ENCODE measurements at places on chromosomes 12 and 14.
A peak's percentile ranks its signal among the peaks of the same experiment; 100 is the strongest.

DNA sequence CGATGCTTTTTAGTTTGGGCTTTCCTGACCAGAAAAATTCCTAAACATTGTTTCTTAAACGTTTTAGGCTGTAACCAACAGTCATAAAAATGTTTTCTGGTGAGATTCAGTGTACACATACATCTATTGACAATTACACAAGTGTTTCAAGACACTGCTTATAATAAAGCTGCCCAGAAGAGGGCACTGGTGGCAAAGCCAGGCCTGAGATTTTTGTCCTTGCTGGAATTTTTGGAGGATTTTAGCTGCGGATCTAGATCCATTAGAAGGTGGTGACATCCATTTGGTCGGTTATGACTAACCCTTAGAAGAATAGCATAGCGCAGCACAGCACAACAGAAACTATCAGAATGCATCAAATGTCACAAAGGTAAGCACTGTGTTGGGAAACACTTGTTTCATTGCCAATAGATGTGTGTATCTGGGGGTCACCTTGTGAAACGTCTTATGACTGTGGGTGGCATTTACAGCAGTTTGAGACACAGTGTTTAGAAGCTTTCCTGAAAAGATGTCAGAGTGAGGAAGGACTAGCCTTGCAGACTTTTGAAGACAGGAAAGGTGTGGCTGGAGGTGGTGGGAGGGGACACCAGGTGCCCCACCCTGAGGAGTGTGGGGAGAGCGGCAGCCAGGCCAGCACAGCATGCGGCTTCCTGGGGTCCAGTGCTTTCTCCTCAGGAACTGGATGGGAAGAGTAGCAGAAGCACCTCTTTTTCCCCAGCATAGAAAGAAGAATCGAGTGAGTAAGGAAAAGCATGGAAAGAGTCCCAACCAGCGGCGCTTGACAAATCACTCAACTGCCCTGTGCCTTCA, 54.7 kb upstream of the FKBP4 start:
- DNase-seq = peak; percentile 23

DNA sequence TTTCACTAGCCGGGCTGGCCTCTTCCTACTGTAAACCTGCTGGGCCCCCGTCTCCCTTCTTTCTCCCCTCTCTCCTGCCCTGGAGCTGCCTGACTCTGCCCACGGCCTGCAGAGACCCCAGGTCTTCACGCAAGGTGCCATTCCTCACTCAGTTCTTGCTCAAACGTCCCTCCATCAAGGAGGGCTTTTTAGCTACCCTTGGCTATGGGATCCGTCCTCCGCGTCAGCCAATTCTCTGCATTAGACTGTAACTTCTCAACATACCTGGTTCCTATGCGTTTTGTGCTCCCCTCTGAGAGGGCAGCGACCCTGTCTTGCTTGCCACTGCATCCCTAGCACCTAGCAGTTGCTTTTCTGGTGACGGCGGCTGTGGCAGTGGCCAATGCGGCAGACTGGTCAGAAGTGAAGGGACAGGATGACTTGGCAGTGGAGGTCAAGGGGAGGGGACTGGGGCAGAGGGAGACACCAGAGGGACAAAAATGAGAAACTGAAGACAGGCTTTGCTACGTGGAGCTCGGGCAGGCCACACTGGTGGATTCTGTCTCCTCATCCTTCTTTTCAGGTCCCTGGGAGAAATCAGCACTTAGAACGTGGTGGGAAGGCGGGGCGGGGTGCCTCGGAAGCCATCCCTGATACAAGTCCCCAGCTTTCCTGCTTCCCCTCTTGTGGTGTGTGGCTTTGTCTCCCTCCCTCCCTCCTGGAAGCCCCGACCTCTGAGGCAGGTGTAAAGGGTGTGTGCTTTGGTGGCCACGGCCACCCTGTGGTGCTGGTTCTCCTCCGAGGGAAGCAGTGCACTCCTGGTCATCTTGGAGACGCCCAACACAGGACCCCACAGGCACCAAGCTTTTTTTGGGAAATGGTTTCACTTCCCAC, 1.8 kb downstream of the B3GNT4 start:
- DNase-seq = no peak

DNA sequence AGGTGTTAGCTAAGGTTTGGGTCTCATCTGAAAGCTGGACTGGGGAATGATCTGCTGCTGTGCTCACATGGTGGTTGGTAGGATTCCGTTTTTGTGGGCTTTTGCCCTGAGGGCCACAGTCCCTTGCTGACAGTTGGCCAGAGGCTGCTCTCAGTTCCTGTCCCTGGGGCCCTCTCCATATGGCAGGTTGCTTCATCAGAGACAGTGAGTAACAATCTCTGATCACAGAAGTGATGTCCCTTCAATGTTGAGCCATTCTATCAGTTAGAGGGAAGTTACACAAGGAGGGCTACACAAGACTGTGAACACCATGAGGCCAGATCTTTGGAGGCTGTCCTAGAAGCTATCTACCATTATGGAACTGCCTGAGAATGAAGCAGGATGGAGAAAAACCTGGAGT, 137.2 kb downstream of the AACS start:
- no peak for DNase-seq

DNA sequence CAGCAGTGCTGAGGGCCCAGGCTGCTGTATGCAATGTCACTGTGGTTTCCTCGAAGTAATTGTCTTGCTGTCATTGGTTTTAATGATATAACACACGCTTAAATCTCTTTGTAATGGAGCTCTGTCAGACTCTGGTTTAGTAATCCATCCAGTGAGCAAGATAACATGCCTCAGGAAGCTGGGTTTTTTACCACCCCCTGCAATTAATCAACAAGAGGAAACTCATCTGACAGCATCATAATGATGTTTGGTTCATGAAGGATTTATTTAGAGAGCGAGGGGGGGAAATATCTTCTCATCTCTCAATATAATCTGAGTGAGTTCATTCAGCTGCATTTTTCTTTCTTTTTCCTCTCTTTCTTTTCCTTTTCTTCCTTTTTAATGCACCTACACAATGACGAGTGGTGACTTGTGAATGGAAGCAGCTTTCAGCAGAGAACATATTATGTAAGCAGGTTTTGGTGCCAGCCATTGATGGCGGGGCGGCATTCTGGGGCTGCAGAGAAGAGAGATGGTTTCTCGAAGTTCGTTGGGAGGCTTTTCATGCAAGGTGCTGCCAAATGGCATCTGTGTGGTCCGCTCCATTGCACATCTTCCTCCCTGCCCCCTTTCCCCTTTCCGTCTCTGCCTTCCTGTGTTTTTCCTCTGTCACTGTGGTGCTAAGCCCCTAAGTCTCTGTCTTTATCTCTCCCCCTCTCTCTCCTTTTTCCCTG, 6.7 kb downstream of the RPH3A start:
- no peak for DNase-seq

- no peak for DNase-seq
These were observed 74.9 kb upstream of the ATP2B1 start for GRCh38 chr12:89783359-89784060.

DNA sequence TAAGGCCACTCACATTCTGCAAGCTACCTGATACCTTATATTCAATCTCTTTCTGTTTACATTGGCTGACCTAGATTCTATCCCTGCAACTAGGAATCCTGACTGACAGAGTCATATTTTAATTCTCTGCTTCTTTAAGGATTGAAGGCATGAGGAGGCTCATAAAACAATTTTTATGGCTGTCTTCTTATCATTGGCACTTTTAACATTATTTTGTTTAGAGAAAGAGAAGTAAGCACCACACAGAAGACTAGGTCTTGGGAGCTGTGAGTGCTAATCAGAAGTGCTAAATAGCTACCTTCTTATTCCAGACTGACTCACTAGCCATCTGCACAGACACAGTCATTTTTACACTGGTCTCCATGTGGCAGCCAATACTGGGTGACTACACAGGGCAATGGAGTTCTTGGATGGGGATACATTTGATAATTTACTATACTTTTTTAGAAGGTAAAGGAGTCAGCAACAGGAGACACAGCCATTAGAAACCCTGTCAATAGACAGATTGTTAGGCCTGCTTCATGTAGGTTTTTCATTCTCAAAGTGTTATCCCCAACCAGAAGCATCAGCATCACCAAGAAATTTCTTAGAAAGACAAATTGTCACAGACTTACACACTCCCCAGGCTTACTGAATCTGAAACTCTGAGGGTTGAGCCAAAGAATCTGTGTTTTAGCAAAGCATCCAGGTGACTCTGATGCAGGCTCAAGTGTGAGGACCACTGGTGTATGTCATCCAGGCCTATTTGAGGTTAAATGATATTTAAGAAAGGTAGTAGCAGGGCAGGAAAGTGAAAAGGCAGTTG, 214.1 kb downstream of the DUSP6 start:
- no peak for DNase-seq

DNA sequence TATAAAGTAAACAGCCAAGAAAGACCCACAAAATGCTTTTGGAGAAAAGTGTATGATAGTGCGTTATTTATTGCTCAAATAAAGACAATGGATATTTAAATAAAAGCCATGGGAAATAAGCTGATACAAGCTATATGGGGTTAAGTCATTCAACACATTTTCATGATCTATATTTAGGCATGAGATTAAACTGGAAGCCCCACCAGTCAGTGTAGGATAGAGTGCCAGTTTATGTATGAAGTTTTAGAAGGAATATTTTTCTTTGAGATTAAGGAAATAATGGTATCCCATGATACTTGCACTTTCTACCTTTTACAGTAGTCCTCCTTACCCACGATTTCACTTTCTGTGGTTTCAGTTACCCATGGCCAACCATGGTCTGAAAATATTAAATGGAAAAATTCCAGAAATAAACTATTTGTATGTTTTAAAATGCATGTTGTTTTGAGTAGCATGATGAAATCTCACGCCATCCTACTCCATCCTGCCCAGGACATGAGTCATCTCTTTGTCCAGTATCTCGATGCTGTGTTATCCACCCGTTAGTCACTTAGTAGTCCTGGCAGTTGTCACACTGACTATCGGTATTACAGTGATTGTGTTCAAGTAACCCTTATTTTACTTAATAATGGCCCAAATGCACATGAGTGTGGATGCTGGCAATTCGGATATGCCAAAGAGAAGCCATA, 22.3 kb downstream of the SYT1 start:
- DNase-seq = no peak

DNA sequence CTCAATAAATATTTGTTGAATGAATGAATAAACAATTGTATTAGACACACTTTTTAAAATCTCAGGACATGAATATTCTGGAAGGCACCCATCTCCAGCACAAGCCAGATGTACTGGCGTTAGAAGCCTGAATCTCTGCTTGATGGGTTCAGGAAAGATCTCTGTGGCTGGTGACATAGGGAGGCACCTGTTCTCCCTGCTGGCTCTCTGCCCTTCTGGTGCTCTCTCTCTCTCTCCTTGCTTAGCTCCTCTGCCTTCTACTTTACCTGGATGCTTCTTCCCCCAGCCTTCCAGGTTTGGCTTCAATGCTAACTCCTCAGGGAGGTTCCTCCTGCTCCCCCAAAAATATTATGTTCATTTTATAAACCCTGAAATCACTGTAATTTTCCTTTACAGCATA, 1.5 kb downstream of the CYP46A1 start:
- DNase-seq = no peak

- no peak for DNase-seq
These were observed 64.7 kb downstream of the SPPL3 start for GRCh38 chr12:120839503-120839902.

DNA sequence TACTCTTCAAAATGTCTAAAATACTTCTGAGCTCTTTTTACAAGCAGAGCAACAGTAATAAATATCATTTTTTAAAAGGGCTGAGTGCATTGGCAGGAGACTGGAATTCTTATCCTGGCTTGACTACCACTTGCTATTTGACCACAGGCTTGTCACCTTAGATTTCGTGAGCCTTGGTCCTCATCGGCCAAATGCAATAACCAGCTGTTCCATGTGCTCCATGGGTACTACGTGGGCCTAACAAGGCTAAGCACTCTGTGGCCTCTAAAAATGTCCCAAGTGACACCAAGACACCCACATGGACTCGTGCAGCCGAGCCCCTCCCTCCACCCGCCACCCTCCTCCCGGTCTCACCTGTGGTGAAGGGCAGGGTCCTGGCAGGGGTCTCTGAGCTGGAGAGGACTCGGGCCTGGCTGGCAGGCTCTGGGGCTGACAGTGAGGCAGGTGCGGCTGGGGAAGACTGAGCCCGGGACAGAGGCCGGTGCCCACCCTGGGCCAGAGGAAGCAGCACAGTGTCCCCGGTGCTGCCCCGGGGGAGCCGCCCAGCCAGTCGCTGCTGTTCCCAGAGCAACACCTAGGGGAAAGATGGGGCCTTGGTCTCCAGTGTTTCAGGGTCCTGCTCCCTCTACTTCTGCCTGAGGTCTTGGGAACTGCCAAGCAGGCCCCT, 20.1 kb downstream of the SLC48A1 start:
- DNase-seq = no peak

DNA sequence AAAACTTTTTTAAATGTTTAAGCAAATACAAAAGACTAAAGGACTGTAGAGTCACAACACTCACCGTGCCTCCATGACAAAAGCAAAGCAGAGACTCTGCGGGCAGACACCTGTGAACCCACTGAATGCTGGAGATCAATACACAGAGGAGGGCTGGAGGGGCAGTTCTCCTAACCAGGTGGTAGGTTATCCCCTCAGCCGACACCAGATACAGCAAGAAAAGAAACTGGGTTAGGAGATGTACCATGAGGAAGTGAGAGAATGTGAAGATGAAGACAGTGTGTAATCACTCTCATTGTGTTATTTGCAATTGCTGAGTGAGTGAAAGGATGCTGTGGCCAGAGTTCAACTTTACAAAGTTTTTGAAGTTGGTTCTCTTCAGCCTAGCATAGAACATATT, 480.3 kb downstream of the BCL11B start:
- no peak for DNase-seq

DNA sequence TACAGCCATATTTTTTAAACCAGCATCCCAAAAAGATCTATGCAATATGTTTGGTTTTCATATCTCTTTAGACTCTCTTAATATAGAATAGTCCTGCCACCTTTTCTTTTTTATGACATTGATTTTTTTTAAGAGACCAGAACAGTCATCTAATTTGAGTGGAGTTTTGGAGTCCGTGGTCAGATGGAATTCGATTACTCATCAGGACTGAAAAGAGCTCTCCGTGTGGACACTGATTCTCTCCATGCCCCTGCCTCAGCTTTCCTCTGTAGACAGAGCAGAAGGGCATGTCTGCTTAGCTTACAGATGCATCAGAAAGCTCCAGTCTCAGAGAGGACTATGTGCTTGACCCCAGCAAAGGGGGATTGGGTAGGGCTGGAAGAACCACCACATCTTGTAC, 27.8 kb downstream of the SMCO2 start:
- no peak for DNase-seq

DNA sequence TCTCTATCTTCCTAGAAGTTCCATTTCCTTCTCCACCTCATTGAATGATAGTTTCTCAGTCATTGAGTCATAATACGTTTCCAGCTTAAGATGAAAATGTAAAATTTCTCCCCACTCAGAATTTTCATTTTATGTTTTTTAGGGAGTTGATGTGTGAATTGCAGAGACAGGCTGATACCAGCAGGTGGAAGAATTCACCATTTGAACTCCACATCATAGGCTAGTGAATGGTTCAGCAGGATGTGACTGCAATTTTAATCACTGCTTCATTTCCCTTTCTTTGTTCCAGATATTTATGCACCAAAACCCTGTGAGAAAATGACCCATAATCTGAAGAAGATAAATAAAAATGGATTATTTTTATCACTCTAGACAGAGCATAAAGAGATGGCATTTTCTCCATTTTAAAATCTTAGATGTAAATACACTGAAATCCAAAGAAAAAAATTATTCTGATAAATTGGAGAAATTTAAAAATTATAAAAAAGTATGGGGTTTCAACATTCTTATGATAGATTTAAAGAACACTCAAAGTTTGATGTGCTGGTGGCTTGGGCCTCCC, 10.6 kb upstream of the PYGL start:
- DNase-seq = no peak

All from NCI-H1092 (cell line).